ENCODE measurements at places on chromosomes 7 and 10.

DNA sequence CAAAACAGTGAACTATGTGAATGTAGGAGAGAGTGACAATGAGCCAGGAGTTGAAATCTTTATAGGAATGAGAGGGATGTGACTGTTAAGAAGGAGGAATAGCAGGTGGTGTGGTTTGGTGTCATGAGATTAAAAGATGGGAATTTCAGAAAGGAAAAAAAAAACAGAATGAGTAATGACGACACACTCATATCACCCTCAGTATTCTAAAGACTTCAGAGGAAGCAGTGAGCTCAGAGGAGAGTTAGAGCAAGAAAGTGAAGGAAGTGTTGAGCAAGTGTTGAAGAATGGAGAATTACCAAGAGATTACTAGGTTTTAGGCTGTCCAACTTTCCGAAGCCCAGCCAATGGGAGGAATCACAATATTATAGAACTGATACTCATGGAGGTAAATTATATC, 220.5 kb upstream of the HGF start:
- no peak for DNase-seq

DNA sequence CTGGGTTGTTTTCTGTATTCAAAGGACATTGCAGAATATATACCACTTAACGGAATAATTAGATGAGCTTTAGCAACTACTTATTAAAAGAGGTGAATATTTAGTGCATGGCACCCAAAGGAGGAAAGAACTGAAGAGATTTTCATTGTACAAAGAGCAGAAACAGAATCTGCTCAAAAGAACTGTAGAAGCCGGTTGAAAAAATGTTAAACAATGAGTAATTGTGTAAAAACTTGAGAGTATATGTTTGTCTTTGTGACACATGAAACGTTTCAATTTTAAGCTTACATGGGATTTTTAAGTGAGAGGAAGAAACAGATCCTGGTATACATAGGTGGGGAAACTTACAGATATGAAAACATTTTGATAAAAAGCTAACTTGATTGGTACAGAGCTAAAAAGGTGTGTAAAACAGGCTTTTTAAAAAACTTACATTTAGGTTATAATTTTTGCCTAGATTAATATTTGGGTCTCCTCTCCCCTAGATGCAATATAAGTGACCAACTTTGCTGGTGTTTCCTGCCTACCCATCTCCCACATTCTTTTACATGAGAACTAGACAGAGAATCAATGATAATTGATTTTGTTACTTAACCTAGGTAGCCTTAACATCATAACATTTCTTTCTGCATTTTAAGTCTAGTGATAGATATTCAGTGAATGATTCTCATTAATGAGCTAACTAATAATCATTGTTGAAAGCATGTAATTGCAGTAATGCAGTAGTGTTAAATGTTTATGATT, 6.8 kb downstream of the ARL5B start:
- DNase-seq: no peak

DNA sequence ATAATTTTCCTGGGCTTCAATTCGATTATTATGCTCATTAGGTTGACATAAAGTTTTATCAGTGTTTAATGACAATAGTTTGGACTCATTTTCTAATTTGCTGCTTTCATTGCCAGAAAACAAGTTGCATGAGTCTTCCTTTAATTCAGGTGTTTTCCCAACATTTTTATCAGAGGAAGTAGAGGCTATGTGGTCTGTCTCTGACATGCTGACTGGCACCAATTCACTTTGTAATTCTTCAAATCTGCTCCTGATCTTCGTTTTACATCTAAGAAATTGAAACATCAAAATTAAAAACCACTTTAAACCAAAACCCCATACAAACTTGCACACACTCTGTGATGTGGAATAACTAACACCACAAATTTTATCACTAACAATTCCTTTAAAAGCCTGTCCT, 10.9 kb downstream of the CCDC186 start:
- no peak for DNase-seq

DNA sequence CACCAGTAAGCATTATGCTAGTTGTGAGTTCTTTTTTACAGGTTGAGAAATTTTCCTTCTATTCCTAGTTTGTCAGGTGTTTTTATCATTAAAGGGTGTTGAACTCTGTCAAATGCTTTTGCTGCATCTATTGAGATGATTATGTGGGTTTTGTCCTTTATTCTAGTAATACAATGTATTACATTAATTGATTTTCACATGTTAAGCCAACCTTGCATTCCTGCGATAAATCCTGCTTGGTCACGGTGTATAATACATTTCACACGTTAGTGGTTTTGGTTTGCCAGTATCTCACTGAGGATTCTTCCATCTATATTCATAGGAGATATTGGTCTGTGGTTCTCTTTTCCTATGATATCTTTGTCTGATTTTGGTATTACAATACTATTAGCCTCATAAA, 136.0 kb downstream of the UBE2H start:
- DNase-seq: no peak

- DNase-seq: no peak
Measured at GRCh38 chr7:158991824-158992621, 135.7 kb downstream of the DYNC2I1 start.

DNA sequence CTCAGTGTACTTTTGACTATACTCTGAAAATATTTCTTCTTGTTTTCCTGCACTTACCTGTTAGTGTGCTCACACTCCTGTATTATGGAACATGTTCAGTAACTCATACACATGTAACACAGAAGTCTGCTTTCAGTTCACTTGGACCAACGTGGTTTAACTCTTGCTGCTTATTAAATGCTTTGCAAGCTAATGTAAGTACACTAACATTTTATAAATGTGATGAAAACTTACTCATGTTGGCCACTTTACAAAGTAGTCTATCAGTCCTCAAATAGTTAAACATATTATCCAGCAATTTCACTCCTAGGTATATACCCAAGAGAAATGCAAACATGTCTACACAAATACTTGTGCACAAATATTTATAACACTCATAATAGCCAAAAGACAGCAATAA, 98.4 kb downstream of the UBE2H start:
- DNase-seq: no peak

DNA sequence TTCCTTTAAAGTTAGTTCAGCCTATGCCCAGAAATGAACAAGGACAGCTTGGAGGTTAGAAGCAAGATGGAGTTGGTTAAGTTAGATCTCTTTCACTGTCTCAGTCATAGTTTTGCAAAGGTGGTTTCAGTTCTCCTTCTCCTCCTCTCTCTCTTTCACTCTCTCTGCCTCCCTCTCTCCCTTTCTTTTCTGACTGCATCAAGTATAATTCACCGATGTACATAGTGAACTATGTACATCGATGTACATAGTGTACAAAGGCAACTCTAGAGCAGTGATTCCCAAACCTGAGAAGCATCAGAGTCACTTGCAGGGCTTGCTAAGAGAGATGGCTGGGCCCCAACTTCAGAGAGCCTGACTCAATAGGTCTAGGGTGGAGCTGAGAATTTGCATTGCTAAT, 1259.7 kb downstream of the TYW1 start:
- DNase-seq: no peak

- no peak for DNase-seq
Measured at GRCh38 chr7:132410385-132410784, 165.9 kb downstream of the PLXNA4 start.

- DNase-seq: no peak
Measured at GRCh38 chr10:112790921-112791320, 159.1 kb upstream of the TCF7L2 start.

DNA sequence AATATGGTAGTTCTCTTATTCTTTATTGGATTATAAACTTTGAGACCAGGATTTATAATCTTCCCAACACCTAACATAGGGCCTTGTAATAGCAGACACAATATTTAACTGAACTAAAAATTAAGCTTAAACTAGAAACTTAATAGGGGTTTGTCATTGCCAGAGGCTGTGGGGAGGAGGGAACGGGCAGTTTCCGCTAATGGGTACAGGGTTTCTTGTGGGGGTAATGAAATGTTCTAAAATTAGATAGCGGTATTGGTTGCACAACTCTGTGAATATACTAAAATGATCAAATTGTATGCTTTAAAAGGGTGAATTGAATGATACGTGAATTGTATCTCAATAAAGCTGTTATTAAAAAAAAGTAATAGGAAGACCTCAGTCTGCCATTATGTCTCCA, 45.4 kb downstream of the NT5C2 start:
- no peak for DNase-seq

GRCh38 chr7:24963218-24963617, 16.8 kb downstream of the OSBPL3 start:
- no peak for DNase-seq

- DNase-seq: no peak
Measured at GRCh38 chr7:24816868-24817267, 59.6 kb upstream of the GSDME start.

DNA sequence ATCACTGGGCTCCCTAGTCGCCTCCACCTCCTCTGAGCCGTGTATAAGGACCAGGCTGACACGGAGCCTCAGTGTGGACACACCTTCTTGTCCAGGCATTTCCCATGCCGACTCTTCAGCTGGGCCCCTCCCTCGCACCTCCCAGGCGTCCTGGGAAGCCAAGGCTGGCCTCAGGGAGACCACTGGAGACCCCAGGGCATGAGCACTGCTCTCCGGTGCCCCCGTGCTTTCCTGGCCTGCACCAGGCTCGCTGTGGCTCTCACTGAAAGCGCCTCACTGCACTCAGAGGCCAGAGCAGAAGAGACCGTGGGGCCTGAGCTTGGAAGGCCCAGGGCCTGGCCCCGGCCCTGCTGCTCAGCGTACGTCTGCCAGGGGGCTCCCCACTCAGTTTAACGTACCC, 31.4 kb downstream of the LRRC27 start:
- DNase-seq: no peak
